ENCODE measurements at places on chromosomes 4 and X.

DNA sequence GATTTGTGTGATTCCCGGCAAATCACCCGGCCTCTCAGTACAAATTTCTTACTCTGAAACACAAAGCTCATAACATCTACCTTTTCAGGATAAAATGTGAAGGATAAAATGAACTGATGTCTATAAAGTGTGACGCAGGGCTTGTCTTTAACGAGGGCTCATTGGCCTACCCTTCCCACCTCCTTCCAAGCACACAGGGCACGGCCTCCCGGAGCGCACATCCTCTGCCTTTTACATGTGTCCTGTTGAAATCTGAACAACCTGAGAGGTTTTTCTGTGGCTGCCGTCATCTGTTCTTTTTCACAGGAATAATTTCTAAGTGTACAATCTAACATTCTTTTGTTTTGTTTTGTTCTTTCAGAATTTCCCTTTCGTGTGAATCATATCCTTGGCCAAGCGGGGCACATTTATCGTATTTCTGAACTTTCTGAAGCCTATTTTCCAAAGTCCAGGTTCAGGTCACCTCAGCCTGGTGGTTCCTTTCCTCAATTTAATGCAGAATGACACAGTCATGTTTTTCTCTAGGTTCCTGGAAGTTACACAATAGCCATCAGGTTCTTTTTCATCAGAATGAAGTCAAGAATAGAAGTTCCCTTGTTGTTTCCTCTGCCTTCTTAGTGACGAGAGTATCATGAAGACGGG, 53.1 kb upstream of the SPRY1 start:
- no peaks in the 10 kb centered on the region for H3K4me1 ChIP-seq
- H3K27ac ChIP-seq: no peak overlapping the region
- no peak overlapping the region for H3K4me3 ChIP-seq
- H3K36me3 ChIP-seq: no peaks in the 10 kb centered on the region
- peaks cover 55% of the 10 kb centered on the region for H3K27me3 ChIP-seq

- no peaks in the 10 kb centered on the region for H3K36me3 ChIP-seq
- H3K27ac ChIP-seq: no peak overlapping the region
- no peak for DNase-seq
- H3K27me3 ChIP-seq: no peaks in the 10 kb centered on the region
Measured at GRCh38 chrX:19532709-19533108, 17.4 kb upstream of the MAP3K15 start.

- H3K4me3 ChIP-seq: no peak overlapping the region
- H3K4me1 ChIP-seq: peaks cover 5% of the 10 kb centered on the region
- H3K36me3 ChIP-seq: no peaks in the 10 kb centered on the region
- no peak overlapping the region for H3K27ac ChIP-seq
Measured at GRCh38 chr4:145417348-145418130, 64.1 kb upstream of the SMAD1 start.

GRCh38 chr4:176309046-176309445, 10.7 kb upstream of the SPCS3 start:
- H3K4me1 ChIP-seq: no peaks in the 10 kb centered on the region
- H3K4me3 ChIP-seq: no peak overlapping the region
- no peak overlapping the region for H3K27ac ChIP-seq
- no peak for DNase-seq
- peaks cover 2% of the 10 kb centered on the region for H3K36me3 ChIP-seq

- no peaks in the 10 kb centered on the region for H3K27me3 ChIP-seq
- H3K27ac ChIP-seq: no peak overlapping the region
- DNase-seq: no peak
- H3K36me3 ChIP-seq: no peaks in the 10 kb centered on the region
Measured at GRCh38 chr4:54067166-54067565, 2.8 kb upstream of the CHIC2 start.

DNA sequence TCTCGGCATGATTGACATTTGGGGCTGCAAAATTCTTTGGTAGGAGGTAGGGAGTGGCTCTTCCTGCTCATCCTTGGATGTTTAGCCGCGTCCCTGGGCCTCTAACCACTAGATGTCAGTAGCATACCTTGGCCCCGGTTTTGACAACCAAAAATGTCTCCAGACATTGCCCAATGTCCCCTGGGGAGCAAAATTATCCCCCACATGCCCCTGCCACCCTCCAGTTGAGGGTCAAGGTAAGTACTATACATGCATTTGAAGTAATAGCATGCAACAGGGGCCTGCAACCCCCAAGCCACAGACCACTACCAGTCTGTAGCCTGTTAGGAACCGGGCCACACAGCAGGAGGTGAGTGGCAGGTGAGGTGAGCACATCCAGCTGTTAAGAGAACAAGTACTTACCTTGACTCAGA, 17.6 kb upstream of the KIAA1210 start:
- no peak overlapping the region for H3K27ac ChIP-seq
- H3K4me3 ChIP-seq: no peak overlapping the region
- no peaks in the 10 kb centered on the region for H3K36me3 ChIP-seq
- no peaks in the 10 kb centered on the region for H3K4me1 ChIP-seq

- H3K4me1 ChIP-seq: peaks cover 3% of the 10 kb centered on the region
- no peak for DNase-seq
- H3K27ac ChIP-seq: no peak overlapping the region
- H3K36me3 ChIP-seq: no peaks in the 10 kb centered on the region
- no peak overlapping the region for H3K4me3 ChIP-seq
Measured at GRCh38 chrX:22041907-22042530, 9.9 kb downstream of the PHEX start.

- H3K27me3 ChIP-seq: no peaks in the 10 kb centered on the region
- no peaks in the 10 kb centered on the region for H3K36me3 ChIP-seq
- H3K4me3 ChIP-seq: no peak overlapping the region
- H3K27ac ChIP-seq: no peak overlapping the region
- no peak for DNase-seq
Measured at GRCh38 chrX:67563469-67564448, 19.9 kb downstream of the AR start.

- no peak for DNase-seq
- no peak overlapping the region for H3K27ac ChIP-seq
- H3K4me3 ChIP-seq: no peak overlapping the region
- no peaks in the 10 kb centered on the region for H3K36me3 ChIP-seq
- H3K4me1 ChIP-seq: no peaks in the 10 kb centered on the region
- H3K27me3 ChIP-seq: no peaks in the 10 kb centered on the region
Measured at GRCh38 chrX:87664381-87664780, 146.8 kb downstream of the KLHL4 start.

DNA sequence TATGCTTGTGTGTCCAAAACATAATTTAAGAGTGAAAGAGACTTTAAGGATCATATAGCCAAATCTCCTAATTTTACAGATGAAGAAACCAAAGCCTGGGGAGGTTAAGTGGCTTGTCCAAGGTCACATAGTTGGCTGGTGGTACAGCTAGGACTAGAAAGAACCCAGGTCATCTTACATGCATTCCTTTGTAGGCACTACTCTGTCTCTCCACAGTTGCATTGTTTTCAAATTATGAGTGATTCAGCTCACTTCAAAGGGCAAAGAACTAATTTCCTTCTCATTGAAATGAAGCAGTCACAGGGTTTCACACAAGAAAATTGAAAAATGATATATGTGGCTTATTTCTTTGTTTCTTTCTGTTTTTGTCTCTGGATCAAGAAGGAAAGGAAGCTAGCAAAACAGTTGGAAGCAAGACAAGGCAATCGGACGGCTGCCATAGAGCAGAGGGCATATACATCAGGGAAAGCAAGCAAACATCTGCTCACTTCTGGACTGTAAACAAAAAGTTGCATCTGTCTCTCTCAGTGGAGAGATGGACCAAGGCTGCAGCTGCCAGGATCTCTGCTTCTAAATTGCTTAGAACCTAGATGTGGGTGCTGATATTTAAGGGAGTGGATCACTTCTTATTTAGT, 107.5 kb upstream of the AMOT start:
- DNase-seq: no peak
- H3K27me3 ChIP-seq: no peaks in the 10 kb centered on the region
- H3K36me3 ChIP-seq: no peaks in the 10 kb centered on the region
- no peak overlapping the region for H3K27ac ChIP-seq

DNA sequence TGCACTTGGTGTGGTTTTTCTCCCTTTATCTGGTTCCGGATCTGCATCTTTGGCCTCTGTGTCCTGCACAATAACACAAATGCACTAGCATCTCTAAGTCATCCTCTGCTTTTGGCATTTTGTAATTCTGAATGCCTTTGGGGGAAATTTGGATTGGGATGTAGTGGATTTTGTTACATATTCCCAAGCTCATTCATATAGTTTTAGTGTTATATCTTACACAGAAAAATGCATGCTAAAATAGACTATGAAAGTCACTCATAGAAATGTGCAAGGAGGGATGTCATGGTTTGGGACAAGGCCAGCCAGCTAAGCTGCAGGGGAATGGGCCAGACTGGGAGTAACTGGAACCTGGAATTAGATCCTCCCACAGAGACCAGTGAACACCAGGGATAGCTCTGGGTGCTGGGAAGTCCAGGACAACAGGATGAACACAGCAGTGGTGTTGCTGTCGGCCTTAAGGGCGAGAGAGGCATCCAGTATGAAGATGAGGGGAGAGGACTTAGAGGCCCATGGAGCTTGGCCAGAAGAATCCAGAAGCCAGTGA, 20.1 kb downstream of the ENPP6 start:
- H3K27ac ChIP-seq: no peak overlapping the region
- peaks cover 32% of the 10 kb centered on the region for H3K27me3 ChIP-seq

- no peak overlapping the region for H3K4me3 ChIP-seq
- no peaks in the 10 kb centered on the region for H3K36me3 ChIP-seq
Measured at GRCh38 chr4:139214039-139214534, 37.1 kb upstream of the ELF2 start.

- H3K36me3 ChIP-seq: no peaks in the 10 kb centered on the region
- no peak overlapping the region for H3K27ac ChIP-seq
- no peak overlapping the region for H3K4me3 ChIP-seq
- H3K4me1 ChIP-seq: no peaks in the 10 kb centered on the region
- H3K27me3 ChIP-seq: peaks cover 5% of the 10 kb centered on the region
- DNase-seq: no peak
Measured at GRCh38 chr4:25552580-25553271, 102.9 kb upstream of the SLC34A2 start.

GRCh38 chr4:125582302-125582701, 267.5 kb downstream of the FAT4 start:
- H3K4me1 ChIP-seq: no peaks in the 10 kb centered on the region
- H3K27me3 ChIP-seq: no peaks in the 10 kb centered on the region
- DNase-seq: no peak
- no peak overlapping the region for H3K4me3 ChIP-seq

GRCh38 chr4:157713342-157713741, 459.5 kb downstream of the GASK1B start:
- no peak overlapping the region for H3K4me3 ChIP-seq
- no peak for DNase-seq
- no peaks in the 10 kb centered on the region for H3K4me1 ChIP-seq
- H3K27me3 ChIP-seq: no peaks in the 10 kb centered on the region
- H3K36me3 ChIP-seq: no peaks in the 10 kb centered on the region

GRCh38 chr4:9903317-9903716, 118.0 kb downstream of the SLC2A9 start:
- no peaks in the 10 kb centered on the region for H3K36me3 ChIP-seq
- H3K4me1 ChIP-seq: no peaks in the 10 kb centered on the region
- DNase-seq: no peak
- peaks cover 35% of the 10 kb centered on the region for H3K27me3 ChIP-seq
- H3K4me3 ChIP-seq: no peak overlapping the region

- H3K36me3 ChIP-seq: no peaks in the 10 kb centered on the region
- no peaks in the 10 kb centered on the region for H3K27me3 ChIP-seq
- no peak overlapping the region for H3K4me3 ChIP-seq
- no peak overlapping the region for H3K27ac ChIP-seq
- DNase-seq: no peak
Measured at GRCh38 chrX:2748171-2748814, 3.5 kb upstream of the XG start.

- H3K27ac ChIP-seq: no peak overlapping the region
- H3K4me1 ChIP-seq: peaks cover 2% of the 10 kb centered on the region
- no peaks in the 10 kb centered on the region for H3K36me3 ChIP-seq
- H3K4me3 ChIP-seq: no peak overlapping the region
- DNase-seq: no peak
Measured at GRCh38 chr4:174352061-174352819, 68.5 kb downstream of the CEP44 start.

GRCh38 chr4:152045807-152046571, 285.2 kb upstream of the GATB start:
- H3K27me3 ChIP-seq: no peaks in the 10 kb centered on the region
- H3K27ac ChIP-seq: no peak overlapping the region
- DNase-seq: no peak

DNA sequence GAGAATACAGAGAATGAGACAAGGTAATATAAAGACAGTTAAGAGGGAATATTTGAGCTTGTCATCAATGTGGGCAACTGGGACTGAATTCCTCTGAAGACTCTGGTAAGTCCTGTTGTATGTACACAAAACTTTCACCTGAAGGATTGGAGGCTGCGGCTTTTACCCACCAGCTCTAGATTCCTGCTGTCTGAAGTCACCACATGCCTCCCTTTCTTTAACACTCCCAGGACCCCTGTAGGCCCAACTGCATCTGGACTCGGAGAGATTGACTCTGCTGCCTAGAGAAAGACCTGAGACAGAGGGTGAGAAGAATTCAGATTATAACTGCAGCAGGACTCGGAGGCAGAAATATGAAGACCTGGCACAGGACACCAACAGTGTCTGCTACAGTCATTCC, 1048.0 kb downstream of the PDHA2 start:
- H3K36me3 ChIP-seq: no peaks in the 10 kb centered on the region
- no peak overlapping the region for H3K4me3 ChIP-seq
- no peaks in the 10 kb centered on the region for H3K4me1 ChIP-seq
- no peak overlapping the region for H3K27ac ChIP-seq
- no peaks in the 10 kb centered on the region for H3K27me3 ChIP-seq
- DNase-seq: no peak

DNA sequence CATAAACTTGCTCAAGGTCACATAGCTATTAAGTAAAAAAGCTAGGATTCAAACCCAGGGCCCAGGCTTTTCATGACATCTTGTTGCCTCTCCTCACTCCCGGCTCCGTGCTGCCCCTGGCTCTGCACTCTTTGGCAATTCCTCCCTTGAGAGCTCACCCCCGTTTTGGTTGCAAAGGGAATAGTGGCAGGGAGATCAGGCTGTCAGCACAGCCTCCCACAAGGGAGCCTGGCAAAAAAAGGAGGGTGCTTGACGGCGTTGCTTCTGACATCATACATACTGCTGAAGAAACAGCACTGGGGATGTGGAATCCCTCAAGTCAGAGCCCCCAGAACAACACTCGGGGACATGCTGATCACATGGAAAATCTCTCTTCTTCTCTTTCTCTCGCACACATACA, 20.5 kb downstream of the IQSEC2 start:
- peaks cover 21% of the 10 kb centered on the region for H3K4me1 ChIP-seq
- no peak overlapping the region for H3K27ac ChIP-seq
- peaks cover 8% of the 10 kb centered on the region for H3K27me3 ChIP-seq
- DNase-seq: no peak
- H3K36me3 ChIP-seq: no peaks in the 10 kb centered on the region

GRCh38 chr4:38145033-38145678, 185.0 kb downstream of the PTTG2 start:
- peaks cover 8% of the 10 kb centered on the region for H3K4me1 ChIP-seq
- H3K36me3 ChIP-seq: peaks cover 6% of the 10 kb centered on the region

Data from T-helper 17 cell (primary cell).